CD4-positive, alpha-beta T cell treated with Interleukin-17A for 4 hours (primary cell): ENCODE measurements at places on chromosomes 4 and X.

- no peak for DNase-seq
Observed at GRCh38 chr4:180101348-180102083, 2141.7 kb upstream of the TENM3 start.

- DNase-seq = no peak
Observed at GRCh38 chr4:24671849-24672248, 87.5 kb upstream of the DHX15 start.

GRCh38 chr4:39732728-39733127 is 34.8 kb downstream of the UBE2K start:
- no peak for DNase-seq

DNA sequence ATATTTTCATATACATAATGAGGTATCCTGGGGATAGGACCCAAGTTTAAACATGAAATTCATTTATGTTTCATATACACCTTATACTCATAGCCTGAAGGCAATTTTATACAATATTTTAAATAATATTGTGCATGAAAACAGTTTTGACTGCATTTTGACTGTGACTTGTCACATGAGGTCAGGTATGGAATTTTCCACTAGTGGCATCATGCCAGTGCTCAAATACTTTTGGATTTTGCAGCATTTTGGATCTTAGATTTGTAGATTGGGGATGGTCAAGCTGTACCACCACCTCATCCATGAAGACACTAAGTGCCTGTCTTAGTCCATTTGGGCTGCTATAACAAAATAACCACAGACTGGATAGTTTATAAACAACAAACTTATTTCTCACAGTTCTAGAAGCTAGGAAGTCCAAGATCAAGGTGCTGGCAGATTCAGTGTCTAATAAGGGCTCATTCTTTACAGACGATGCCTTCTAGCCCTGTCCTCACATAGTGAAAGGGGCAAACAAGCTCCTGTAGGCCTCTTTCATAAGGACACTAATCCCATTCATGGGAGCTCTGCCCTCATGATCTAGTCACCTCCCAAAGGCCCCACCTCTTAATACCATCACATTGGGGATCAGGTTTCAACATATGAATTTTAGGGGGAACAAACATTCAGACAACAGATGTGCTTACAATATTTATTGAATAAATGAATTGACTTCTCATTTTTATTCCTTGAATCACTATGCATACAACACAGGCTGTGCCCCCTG is 9.4 kb downstream of the NUDT6 start:
- DNase-seq = no peak

- no peak for DNase-seq
Observed at GRCh38 chr4:34245276-34245675, 1999.0 kb downstream of the ARAP2 start.

DNA sequence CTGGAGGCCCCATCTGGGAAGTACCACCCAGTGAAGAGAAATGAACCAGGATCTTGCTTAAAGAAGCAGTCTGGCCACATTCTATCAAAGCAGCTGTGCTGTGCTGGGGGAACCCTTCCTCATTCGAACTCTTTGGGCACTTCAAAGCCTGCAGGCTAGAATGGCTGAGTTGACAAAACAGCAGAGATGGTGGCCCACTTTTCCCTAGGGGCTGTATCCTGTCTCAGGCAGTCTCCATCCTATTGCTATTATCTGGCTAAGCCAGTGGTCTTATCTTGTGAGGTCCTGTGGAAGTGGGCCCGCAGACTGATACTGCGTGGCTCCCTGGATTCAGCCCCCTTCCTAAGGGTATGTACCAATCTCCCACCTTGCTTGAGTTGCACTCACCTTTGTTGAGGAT is 114.3 kb downstream of the VSIG4 start:
- no peak for DNase-seq

- no peak for DNase-seq
Observed at GRCh38 chr4:151643564-151643963, 117.2 kb downstream of the GATB start.

DNA sequence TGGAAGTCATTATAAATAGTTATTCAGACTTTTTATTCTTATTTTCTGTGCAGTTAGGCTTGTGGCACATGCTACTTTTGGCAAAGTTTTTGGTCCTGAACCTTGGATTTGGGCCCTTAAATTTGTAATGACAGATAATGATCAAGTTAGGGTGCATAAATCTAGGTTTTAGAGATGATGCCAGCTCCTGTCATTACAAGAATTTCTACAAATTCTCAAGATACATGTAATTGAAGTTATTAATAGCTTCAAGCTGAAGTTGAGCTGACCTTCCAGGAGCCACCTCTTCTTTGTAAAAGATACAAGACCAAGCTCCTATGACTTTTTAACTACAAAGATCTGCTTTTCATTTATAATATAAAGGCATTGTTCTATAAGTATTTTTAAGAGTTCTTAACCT is 255.6 kb upstream of the UGT8 start:
- DNase-seq = no peak

DNA sequence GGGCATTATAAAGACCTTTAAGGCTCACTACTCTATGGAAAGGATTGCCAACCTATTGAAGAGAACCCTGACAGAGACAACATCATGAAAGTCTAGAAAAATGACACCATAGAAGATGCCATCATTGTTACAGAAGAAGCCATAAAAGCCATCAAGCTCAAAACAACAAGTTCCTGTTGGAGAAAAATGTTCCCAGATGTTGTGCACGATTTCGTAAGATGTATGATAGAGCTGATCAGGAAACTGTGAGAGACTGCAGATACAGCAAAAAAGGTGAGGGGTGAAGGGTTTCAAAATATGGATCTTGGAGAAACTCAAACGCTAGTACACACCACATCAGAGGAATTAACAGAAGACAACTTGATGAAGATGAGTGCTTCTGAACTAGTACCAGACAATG is 53.3 kb downstream of the WDFY3 start:
- no peak for DNase-seq

- DNase-seq = no peak
Observed at GRCh38 chr4:152949930-152950329, 13.8 kb downstream of the FHDC1 start.

GRCh38 chrX:72238183-72238582 is 644 bp downstream of the ERCC6L start:
- DNase-seq = no peak
